ENCODE measurements at places on chromosomes 5 and 9.
A peak's percentile ranks its signal among the peaks of the same experiment; 100 is the strongest.

- no peak for DNase-seq
These were observed 15.6 kb downstream of the JADE2 start for GRCh38 chr5:134540747-134541733.

- peak; percentile 7 for DNase-seq
These were observed 84.5 kb downstream of the RFX3 start for GRCh38 chr9:3441197-3441816.

DNA sequence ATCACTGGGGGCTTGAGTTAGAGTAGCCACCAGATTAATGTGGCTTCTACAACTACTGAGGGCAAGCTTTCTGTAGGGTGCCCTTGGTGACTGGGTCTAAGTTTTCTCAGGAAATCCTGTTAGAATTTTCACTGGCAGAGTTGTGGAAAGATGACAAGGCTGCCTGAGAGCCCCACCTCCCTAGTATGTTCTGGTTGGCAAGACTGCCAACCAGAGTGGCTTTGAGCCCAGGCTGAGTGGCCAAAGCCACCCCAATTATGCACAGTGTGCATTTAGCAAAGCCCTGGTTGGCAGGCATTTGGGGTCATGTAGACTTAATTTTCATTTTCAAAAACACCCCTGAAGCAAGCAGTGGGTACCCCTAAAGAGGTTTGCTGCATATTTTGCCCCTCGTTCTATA, 136.7 kb upstream of the HAPLN1 start:
- no peak for DNase-seq

- no peak for DNase-seq
These were observed 4.7 kb upstream of the SUSD1 start for GRCh38 chr9:112179816-112180215.

GRCh38 chr5:63247651-63248050, 669.0 kb downstream of the LRRC70 start:
- no peak for DNase-seq

DNA sequence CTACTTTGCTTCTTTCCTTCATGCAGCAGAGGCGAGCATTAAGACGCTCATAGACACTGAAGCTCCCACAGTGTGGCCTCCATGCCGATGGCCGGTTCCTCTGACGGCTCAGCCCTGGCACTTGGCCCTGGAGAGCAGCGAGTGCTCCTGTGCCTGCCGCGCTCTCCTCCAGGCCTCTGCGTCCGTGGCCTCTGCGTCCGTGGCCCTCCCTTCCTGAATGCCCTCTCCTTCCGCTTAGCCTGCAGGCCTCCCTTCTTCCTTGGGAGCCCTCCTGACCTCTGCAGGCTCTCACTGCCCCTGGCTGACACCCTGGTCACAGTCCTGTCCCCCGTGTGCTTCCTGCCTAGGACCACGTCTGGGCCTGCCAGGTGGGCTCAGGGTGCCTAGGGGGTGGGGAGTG, 92.8 kb downstream of the ZNF354C start:
- DNase-seq: no peak

- no peak for DNase-seq
These were observed 199.1 kb upstream of the MPDZ start for GRCh38 chr9:13478639-13479038.

GRCh38 chr9:105854783-105855724, 160.7 kb downstream of the TMEM38B start:
- no peak for DNase-seq

DNA sequence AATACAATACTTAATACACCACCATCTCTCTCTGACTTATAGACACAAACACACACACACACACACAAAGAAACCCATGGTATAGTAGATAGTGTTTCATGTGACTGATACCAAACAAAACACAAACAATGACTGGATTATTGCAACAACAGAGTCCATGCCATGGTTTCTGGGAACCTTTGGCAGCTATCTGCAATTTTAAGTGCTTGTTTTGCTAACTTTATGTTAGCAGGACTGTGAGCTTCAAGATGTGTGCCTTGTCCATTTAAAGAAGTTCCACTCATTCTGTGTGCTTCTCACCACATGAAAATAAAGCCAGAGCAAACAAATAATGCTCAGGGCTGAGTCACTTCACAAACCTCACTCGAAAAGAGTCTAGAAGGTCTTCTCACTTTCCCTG, 15.1 kb upstream of the LURAP1L start:
- DNase-seq: no peak

DNA sequence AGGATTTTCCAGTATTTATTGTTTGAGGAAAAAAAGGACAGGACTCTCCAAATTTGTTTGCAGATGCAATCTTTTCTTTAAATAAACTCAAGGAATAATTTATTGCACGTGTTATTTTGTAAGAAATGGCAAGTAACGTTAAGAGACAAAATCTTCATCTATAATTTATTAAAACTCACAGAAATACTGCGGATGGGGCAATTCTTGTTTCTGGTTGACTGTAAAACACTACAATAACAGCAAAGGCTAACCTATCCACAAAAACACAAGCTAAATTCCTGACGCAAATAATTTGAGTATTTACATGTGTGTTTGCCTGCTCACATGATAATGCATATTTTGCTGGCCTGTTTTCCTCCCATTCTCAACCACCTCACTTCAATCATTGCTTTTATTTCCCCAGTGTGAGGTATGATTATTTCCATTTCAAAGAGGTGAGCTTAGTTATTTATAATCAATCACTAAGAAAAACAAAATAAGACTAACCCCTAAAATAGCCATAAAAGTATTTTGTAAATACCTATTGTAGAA, 619.4 kb downstream of the PDE4D start:
- DNase-seq: no peak

- DNase-seq: no peak
These were observed 1.6 kb upstream of the DBN1 start for GRCh38 chr5:177474846-177475562.

DNA sequence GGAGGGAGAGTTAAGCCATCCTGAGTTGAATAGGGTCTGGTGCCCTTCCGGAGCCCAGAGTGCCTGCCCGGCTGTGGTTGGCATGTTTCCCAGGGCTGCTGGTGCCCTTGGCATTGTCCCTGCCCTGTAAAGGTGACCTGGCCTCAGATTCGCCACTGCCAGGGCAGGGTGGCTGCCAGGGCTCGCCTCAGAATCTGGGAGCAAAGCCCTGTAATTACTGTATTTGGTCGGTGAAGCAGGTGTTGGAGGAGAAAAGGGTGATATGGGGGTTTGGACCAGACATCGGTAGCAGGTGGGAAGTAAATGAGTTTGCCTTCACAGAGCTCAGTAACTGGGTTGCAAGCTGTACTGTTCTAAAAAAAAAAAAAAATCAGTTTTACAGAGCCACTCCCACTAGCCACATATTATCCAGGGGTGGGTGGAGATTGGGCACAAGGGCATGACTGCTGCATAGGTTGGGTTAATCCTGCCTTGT, 47.6 kb downstream of the RGS3 start:
- DNase-seq: no peak

- no peak for DNase-seq
These were observed 410.9 kb downstream of the PLK2 start for GRCh38 chr5:58048954-58049353.

DNA sequence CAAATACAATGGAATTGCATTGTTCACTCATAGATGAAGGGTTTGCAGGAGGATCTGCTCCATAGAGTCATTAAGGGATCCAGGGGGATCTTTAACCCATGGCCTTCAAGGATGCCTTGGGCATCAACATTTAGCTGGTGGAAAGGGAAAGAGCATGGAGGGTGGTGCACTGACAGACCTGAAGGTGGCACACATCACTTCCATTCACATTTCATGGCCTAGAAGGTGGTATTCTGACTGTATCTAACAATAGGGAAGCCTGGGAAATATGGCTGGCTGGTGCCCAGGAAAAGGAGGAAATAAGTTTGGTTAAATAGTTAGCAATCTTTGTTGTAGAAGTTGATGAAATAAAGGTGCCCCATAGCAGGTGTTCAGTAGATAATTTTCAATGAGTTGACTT, 230.2 kb downstream of the CD180 start:
- DNase-seq: no peak

GRCh38 chr5:35136386-35136785, 88.6 kb upstream of the AGXT2 start:
- DNase-seq: no peak

DNA sequence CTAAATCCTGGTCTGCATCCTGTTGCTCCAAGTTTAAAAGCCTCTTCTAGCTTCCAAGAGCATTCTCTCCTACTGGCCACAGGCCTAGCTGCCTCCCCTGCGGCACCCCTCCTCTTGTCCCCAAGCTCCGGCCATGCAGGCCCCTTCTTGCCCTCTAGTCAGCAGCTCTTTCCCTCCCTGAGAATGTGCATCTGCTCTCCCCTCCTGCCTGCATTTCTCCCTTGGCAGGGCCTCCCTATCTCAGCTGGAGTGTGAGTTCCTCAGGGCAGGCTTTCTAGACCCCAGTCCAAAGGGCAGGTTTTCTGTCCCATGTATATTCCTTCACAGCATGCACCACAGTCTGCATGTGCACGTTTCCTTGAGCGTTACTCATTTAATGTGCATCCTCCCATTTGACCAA, 24.6 kb upstream of the BARX1 start:
- DNase-seq: no peak

DNA sequence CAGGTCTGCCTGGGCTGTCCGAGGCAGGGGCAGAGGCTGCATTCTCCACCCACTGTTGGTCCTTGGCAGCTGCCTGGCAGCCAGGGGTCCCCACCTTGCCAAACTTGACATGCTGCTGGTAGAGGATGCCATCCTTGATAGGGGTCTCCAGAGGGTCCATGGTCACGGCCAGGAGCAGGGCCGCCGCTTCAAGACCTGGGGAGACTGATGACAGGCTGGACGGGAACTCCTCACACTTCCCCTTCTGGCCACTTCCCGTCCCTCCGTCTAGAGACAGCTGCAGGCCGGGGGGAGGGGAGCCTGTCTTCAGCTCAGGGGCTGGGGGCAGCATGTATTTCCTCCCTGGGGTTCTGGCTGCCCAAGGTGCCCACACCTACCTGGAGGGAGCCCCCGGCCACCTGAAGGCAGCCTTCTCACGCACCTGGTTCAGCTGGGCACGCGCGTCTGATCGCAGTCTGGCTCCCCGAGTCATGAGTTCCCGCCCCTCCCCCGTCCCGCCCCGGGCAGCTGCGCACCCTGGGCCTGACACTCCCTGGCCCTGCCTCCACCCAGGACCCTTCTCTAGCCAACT, at the start of gene DOK3:
Gene DOK3, minus strand, starts transcription at position 446 of the 571 bp plus-strand sequence. Its CDS starts 286 bp downstream, at position 160.
- DNase-seq: no peak

- DNase-seq: peak; percentile 88
These were observed 384 bp upstream of the DMXL1 start for GRCh38 chr5:119070578-119070827.

- no peak for DNase-seq
These were observed 139.3 kb upstream of the TLE4 start for GRCh38 chr9:79432485-79432884.

DNA sequence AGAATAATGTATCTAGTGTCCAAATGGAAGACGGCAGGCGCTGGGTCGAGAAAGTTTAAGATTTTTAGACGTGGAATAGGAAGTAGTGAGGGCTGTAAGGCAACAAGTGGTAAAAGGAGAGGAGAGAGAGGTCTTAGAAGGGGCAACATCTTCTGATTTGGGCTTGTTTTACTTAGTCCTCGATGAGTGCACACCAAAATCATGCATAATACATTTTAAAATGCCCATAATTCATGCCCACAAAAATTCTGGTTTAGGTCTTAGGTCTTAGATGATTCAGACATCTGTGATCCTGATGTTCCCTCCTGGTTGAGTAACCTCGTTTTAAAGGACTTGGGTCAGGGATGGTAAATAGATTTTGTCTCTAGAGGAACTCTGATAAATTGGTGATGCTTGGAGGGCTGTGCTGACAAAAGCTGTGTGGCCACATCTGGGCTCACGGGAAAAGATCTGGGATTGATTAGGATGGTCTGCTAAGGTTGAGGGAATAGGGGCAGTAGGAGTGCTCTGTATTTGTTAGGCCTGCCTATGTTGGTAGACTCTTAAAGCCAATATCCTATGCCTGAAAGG, 476.3 kb downstream of the CCDC171 start:
- DNase-seq: no peak

- no peak for DNase-seq
These were observed 75.9 kb downstream of the DAP start for GRCh38 chr5:10685115-10685521.

DNA sequence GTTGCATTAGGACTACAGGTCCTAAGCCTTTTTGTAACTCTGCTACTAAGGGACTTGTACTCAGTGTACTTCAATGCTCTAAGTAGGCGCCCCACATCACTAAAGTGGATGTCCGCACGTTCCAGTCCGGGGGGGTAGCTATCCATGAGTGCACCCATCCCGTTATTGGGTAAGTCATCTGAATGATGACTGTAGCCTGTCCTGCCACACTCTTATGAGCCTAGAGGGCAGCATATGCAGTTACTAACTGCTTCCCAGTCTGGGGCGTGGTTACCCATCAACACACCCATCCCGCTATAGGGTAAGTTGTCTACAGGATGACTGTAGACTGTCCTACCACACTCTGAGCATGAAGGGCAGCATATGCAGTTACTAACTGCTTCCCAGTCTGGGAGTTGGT, 1053.9 kb downstream of the PTPRD start:
- no peak for DNase-seq

DNA sequence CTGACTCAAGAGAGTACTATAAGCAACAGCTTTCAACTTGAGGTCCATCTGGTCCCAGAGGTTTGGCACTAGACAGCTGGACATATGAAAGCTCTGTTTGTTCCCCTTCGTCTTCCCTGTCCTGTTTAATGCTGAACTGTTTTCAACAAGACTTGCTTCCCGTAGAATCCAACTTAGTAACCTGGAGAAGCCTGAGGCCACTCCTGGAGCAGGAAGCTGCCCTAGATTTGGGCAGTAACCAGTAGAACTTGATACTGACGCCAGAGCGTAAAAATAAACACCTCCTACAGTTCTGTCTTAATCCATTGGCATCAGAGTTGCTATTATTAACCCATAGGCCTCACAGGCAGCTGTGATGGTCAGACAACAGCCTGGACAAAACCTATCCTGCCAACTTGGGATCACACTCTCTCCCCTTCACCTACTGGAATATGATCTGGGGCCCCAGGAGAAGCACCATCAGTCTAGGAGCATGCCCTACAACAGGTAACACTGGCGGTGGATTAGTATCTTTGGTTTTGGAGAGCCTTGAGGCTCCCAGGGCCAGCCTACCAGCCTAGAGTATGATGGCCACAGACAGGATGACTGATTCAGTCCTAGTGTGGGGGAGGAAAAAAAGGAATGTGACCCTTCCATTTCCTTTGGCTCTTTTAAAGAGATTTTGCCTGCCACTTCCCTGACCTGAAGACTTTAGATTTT, 29.2 kb downstream of the RUSC2 start:
- no peak for DNase-seq

DNA sequence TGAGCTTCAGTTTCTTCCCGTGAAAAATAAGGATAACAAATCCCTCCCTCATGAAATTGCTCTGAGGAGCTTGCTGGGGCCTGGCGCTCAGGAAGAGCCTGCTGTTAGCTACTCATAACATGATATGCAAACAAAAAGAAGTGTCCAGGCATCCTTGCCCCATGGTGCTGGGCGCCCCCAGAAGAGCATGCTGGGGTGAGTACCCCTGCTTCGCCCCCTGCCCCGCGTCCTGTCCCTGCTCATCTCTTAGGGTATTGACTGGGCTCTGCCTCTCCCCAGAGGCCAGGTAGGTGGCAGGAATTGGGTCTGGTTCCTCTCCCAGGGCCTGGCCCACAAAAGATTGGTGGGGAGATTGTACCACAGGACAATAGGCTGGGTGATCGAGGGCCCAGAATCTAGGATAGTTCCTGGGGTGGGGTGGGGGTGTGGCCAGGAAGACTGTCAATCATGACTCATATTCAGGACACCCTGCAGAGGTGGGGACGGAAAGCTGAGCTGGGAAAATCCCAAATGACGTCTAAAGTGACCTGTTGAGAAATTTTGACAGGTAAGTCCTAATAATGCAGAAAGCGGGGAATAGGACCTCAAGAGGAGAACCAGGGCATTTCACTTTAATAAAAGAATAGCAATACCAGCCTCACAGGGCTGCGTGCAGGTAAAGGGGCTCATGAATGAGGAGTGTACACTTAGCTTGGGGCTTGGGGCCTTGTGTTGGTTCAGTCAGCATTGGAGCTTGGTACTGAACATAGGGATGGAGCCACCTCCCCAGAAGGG, 8.9 kb downstream of the PITX1 start:
- DNase-seq: no peak
